ENCODE measurements at places on chromosomes 16 and 17.

- no peak for DNase-seq
Observed at GRCh38 chr17:57282296-57282695, 26.0 kb downstream of the MSI2 start.

GRCh38 chr17:962670-963069, 16.9 kb downstream of the NXN start:
- no peak for DNase-seq

DNA sequence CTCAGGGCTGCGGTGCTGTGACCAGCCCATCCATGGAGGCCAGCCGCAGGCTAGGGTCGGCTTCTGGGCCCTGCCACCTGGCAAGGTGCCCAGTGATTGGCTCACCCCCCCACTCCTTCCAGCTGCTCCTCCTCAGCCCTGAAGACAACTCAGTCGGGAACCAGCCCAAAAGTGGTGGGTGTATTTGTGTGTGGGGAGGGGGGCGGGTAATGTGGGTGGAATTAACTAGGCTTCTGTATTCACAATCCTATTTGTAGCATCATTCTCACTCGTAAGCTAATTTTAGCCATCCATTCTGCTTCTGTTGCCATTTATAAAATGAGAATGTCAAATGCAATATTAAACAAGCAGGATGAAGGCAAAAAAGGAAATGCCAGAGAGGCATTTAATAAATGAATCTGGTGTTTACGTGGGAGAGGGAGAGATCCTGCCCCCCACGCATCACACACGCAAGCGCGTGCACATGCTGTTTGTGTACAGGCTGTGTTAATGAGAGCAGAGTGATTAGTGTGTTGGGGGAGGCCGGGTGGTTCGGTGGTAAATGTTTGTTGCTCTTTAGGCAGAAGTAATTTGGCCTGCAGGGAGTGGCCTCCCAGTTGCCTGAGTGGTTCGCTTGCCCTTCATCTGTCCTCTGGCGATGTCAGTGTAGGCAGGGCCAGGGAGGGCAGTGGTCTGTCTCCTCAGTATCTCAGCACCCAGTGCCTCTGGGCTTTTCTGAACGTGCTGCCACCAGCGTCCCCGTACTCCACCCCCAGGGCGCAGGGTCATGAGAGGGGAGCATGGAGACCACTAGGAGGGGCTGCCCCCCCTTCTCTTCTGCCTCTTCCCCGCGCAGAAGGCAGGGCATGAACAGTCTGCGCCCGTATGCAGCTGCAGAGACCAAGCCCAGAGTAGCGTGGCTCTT, 140.1 kb downstream of the CCDC182 start:
- no peak for DNase-seq

DNA sequence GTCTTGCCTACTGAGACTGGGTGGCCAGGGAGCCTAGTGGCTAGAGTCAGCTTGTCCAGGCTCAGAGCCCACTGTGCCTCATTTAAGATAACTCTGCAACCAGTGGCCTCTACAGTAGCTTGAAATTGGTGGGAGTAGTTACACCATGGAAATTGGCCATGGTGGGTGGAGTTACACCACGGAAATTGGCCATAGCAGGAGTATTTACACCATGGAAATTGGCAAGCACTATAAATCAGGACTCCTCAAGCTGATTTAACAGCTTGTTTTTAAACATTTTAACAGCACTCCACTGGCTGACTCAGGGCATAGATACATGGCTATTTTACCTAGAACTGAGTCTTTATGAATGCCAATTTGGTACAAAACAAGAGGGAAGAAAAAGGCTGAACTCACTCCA, 27.7 kb upstream of the AKTIP start:
- no peak for DNase-seq

DNA sequence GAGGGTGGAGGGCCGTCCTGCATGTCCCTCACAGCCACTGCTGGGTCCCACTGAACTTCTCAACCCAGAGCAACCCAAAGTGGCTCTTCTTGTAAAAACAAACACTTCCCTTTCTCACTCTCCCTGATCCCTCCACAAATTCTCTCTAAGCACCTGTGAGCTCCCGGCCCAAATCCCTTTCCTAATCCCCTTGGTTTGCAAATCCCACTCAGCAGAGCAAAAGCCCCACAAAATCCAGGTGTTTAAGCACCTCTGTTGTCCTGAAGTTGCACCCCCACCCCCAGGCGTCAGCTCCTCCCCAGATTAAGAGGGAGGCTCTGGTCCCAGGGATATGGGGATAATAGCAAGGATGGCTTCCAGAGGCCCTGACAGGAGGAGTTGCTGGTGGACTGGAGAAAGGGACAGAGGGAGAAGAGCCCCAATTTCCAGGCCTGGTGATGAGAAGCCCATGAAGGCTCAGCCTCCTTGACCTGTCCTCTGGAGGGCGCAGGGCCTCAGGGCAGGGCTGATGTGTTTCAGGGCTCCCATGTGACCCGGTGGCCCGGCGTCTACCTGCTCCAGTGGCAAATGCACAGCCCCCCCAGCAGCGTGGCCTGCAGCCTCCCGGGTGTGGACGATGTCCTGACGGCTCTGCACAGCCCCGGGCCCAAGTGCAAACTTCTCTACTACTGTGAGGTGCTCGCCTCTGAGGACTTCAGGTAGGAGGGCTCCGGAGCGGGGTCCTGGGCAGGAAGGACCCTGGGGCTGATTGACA, 23.0 kb downstream of the NAGPA start:
- no peak for DNase-seq

DNA sequence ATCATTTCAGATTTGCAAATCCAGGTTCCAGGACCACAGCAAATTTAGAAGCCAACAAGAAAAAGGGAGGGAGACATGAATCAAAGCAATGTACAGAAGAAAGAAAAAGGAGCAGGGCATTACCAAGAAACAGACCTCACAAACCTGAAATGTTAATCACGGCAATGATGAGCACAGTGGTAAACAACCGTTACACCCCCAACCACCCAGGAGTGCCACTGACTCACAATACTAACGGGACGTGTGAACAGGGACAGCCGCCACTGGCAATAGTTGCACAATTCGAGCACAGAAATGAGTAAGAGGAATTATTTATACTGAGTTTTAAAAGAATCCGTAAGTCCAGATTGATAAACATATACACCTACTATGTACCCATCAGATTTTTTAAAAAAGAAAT, 13.8 kb downstream of the USP22 start:
- peak; percentile 81 for DNase-seq

GRCh38 chr17:30808785-30809286, 15.7 kb downstream of the CRLF3 start:
- no peak for DNase-seq

GRCh38 chr16:4272114-4272956, 488 bp downstream of the TFAP4 start:
- DNase-seq = no peak

DNA sequence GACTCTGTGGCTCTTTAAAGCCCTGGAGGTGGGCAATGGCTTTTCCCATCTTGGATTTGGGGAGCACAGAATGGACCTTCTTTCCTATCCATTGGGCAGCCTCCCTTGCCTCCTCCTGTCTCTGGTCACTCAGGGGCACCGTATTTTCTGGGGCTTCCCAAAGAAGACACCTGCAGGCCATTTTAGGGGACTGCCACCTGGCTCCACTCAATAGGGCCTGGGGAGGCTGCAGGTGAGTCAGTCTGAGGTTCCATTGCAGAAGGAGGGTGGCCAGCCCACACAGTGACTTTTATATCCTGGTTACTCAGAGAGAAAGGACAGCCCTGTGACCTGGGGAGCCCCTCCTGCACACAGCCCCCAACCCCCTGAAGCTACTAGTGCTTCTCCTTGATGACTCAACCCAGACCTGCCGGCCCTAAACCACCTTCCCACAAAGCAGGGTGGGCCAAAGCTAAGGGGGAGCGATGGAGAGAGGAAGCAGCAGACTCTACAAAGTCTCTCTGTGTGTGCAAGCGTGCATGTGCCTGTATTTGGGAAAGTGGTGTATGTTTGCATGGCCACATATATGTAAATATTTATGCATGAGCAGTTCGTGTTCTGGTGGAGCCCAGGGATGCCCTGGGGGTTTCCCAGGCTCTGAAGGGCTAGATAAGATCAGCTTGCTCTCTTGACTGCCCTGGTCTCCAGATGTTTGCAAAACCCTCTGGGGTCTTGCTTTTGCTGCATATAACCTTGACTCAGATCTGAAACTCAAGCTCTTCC, 5.0 kb downstream of the CX3CL1 start:
- DNase-seq = peak; percentile 42

DNA sequence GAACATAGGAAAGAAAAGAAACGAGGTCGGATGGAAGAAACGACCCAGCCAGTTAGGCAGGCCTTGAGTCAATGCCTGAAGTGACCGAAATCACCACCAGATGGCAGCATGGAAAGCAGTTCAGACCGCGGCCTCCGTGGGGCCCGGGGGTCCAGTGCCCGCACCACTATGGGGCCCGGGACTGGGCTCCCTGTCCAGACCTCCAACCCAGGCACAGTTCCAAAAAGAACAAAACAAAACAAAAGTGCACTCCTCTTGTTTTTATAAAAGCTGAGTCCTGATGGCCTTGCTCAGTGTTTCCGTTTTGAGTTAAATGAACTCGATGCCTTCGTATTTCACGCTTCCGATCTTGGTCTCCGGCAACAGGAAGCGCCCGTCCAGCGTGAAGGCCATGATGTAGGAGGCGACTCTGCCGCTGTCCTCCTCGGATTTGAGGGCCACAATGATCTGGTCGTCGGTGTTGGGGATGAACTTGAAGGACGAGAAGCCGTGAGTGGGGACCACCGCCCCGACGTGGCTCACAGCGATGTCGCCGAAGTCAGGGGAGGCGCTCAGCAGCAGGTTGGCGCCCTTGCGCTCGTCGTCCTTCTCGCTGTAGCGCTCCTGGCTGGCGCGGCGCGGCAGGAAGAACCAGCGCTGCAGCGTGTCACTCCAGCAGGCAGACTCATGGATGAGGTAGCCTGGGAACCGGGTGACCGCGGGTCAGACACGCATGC, 13.7 kb upstream of the LGALS3BP start:
- DNase-seq = peak; percentile 26

GRCh38 chr17:74970395-74970794, 2.2 kb downstream of the HID1 start:
- no peak for DNase-seq

DNA sequence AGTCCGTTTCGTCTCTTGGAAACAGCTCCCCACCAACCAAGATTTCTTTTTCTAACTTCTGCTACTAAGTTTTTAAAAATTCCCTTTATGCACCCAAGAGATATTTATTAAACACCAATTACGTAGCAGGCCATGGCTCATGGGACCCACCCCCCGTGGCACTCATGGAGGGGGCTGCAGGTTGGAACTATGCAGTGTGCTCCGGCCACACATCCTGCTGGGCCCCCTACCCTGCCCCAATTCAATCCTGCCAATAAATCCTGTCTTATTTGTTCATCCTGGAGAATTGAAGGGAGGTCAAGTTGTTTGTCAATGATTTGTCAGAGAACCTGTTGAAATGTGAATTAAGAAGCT, 48.2 kb downstream of the IL21R start:
- DNase-seq = no peak

DNA sequence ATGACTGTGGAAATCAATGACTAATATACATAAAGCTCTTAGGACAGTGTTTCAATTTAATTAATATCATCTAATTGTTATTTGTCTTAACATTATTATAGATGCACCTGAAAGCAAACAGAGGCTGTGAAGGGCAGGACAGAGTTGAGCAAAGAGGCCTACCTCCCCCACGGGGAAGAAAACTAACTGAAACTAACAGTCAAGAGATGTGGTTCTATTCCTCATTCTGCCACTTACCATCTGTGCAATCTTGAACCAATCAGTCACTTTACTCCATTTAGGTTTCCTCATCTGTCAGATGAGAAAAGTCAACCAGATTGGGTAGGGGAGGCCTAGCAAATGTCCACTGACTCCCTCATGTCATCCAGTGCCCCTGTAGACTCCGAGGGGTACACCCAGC, 59.1 kb downstream of the C17orf67 start:
- DNase-seq = no peak
